Dermis microvascular lymphatic vessel endothelial cell (primary cell): ENCODE measurements at places on chromosomes 5 and 9. TPM values are rescaled to one million over a fixed set of nuclear protein-coding genes. Genes with fewer than 3 reads are reported as not detected.

NMRK1 gene
- 19.4 and 22.0 TPM in 2 replicates for total RNA-seq

TMEM252 gene
- total RNA-seq = 0.13 TPM in 1 of 2 replicates, not detected in the other

CTSV gene
- total RNA-seq = 0.25 and 0.77 TPM in 2 replicates

SPOCK1 gene
- 1.0 and 1.3 TPM in 2 replicates for total RNA-seq

IER5L gene
- total RNA-seq = 11.2 and 22.8 TPM in 2 replicates

SHC3 gene
- total RNA-seq = 0.13 and 0.25 TPM in 2 replicates

CATSPER3 gene
- under 0.01 and 0.13 TPM in 2 replicates for total RNA-seq

LIFR gene
- total RNA-seq = 31.3 and 31.9 TPM in 2 replicates

CLIC3 gene
- total RNA-seq = not detected in 2 replicates

BNC2 gene
- total RNA-seq = 4.5 and 5.7 TPM in 2 replicates

PLPPR1 gene
- not detected in 2 replicates for total RNA-seq

CDC20B gene
- total RNA-seq = not detected in 2 replicates

MED7 gene
- total RNA-seq = 5.8 and 5.9 TPM in 2 replicates

CCDC183 gene
- 0.26 and 0.51 TPM in 2 replicates for total RNA-seq

SPINK7 gene
- total RNA-seq = not detected in 2 replicates

MARCOL gene
- not detected in 2 replicates for total RNA-seq

LYSMD3 gene
- total RNA-seq = 11.3 and 14.7 TPM in 2 replicates

IL4 gene
- total RNA-seq = not detected in 2 replicates

PCDHA4 gene
- total RNA-seq = under 0.01 and 0.25 TPM in 2 replicates

PCDHGA10 gene
- 3.0 and 6.2 TPM in 2 replicates for total RNA-seq

OTP gene
- not detected in 2 replicates for total RNA-seq

ANKDD1B gene
- 0.38 and 0.51 TPM in 2 replicates for total RNA-seq

IL7R gene
- total RNA-seq = 0.25 and 0.51 TPM in 2 replicates

SEMA4D gene
- 2.3 and 4.9 TPM in 2 replicates for total RNA-seq

NFIB gene
- total RNA-seq = 116 and 147 TPM in 2 replicates

CDO1 gene
- total RNA-seq = 1.6 and 3.6 TPM in 2 replicates

QRFP gene
- total RNA-seq = not detected in 2 replicates

SOX30 gene
- not detected in 2 replicates for total RNA-seq

OGN gene
- total RNA-seq = not detected in 2 replicates

SPATA31D4 gene
- not detected in 2 replicates for total RNA-seq

INSYN2B gene
- 1.4 and 2.4 TPM in 2 replicates for total RNA-seq

ANKRD18B gene
- total RNA-seq = under 0.01 and 0.13 TPM in 2 replicates

ITK gene
- not detected in 2 replicates for total RNA-seq

TRPM3 gene
- total RNA-seq = 0.13 and 0.63 TPM in 2 replicates

CDH12 gene
- not detected in 2 replicates for total RNA-seq

FIBCD1 gene
- under 0.01 TPM in 1 of 2 replicates, not detected in the other for total RNA-seq

CCNI2 gene
- under 0.01 TPM in 2 replicates for total RNA-seq

PCSK5 gene
- 1.0 and 1.5 TPM in 2 replicates for total RNA-seq

GABRA1 gene
- total RNA-seq = not detected in 2 replicates

RORB gene
- not detected in 2 replicates for total RNA-seq

SPAAR gene
- 0.76 and 2.8 TPM in 2 replicates for total RNA-seq

PDE6A gene
- under 0.01 and 0.13 TPM in 2 replicates for total RNA-seq
